ENCODE measurements at places on chromosomes 12 and 14.

DNA sequence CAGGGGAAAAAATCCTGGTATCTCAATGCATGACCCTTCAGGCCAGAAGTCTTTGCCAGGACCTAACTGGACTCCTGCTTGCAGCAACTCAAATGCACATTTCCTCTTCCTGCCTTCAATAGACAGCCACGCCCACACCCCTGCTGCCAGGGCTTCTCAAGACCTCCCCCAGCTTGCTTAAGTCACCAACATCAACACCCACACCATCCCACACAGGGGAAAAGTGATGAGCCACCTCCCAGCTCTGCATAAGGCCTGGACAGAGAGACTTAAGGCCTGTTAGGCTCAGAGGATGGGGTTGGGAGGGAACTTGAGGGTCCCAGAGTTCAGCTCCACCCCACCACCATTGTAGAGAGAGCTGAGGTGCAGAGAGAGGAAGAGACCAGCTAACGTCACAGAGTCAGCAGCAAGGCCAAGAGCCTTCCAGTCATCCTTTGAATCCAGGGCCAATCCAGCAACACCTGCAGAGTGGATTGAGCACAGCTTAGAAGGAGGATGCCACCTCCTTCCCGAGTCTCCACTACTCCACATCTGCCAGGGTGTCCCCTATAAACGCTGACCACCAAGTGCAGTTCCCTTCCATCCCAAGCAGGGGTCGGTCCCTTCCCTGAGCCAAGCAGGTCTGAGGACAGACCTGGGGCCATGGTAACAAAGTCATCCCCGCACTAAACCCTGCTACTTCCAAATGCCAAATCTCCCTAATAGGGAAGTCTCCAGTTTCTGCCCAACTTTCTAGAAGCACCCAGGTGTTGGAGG is 50.0 kb downstream of the KDM2B start:
- DNase-seq: no peak

DNA sequence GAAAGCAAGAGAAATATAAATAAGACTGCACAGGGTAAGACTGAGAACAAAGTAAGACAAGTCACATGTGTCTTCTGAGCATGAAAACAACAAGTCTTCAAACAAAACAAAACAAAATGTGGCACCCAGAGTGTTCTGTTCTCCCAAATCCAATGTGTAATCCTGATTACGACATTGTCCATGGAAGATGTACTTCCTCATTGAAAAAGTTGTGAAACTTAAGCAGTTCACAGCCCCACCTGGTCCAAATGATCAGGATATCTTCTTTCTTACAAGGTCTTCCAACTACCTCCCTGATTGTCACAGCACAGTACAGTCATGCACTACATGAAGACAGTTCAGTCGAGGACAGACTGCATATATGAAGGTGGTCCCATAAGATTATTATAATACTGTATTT is 23.3 kb upstream of the NEK9 start:
- DNase-seq: no peak

- DNase-seq: peak; percentile 99
These were observed at the start of gene MDM1 for GRCh38 chr12:68331869-68332727. MDM1 (minus strand) TSS chr12:68332362; CDS start chr12:68332245, 117 bp downstream.

GRCh38 chr12:47767216-47767724 is 5.8 kb upstream of the SLC48A1 start:
- peak; percentile 94 for DNase-seq

DNA sequence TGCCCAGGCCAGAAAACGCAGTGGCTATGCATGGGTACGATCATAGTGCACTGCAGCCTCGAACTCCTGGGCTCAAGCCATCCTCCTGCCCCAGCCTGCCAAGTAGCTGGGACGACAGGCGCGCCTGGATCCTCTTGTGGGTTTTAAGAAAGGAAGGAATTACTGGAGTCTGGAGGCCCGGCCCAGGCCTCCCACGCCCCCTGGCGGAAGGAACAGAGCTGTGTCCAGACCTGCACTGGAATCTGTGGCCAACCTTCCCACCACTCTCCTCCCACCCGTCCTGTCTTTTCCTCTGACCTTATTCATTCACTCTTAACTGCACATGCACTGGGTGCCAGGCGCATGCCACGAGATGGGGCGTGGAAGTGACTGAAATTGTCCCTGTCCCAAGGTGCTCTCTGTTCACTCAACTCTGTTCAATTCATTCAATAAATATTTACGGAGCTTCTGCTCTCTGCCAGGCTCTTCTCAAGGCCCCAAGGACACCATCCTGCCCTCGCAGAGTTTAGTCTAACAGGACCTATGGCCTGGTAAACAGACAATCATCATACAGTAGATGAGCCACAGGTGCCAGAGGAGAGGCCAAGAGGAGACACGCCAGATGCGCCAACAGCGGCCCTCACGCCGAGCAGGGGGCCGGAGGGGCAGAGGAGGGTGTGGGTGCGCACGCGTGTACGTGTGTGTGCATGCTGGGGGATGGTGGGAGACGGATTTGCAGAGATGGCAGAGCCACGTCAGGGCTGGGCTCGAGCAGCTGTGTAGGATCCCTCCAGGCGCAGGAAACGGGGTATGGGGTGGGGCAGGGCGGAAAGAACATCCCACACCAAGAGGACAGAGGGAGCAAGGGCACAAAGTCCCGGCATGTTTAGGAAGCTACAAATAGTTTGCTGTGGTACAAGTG is 13.7 kb upstream of the TMEM106C start:
- DNase-seq: peak; percentile 95

- no peak for DNase-seq
These were observed 113.5 kb upstream of the EGLN3 start for GRCh38 chr14:34064349-34064748.

DNA sequence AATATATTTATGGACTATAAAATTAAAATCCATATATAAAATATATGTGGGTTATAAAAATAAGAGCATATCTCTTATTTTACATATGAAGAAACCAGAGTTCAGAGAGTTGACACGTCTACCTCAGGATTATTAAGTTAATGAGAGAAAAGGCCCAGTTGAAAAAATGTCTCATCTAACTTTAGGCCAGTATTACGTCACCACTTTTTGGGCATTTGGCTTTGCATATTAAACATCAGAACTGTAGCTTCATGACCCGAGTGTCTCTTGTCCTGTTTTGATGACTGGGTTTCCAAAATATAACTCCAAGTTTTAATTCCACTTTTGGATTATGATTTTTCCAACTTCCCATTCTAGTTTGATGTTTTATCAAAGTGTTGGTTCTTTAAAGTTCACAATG is 1026.1 kb downstream of the SLC6A15 start:
- no peak for DNase-seq

GRCh38 chr14:23950411-23951135 is 3.0 kb upstream of the DHRS4 start:
- no peak for DNase-seq

DNA sequence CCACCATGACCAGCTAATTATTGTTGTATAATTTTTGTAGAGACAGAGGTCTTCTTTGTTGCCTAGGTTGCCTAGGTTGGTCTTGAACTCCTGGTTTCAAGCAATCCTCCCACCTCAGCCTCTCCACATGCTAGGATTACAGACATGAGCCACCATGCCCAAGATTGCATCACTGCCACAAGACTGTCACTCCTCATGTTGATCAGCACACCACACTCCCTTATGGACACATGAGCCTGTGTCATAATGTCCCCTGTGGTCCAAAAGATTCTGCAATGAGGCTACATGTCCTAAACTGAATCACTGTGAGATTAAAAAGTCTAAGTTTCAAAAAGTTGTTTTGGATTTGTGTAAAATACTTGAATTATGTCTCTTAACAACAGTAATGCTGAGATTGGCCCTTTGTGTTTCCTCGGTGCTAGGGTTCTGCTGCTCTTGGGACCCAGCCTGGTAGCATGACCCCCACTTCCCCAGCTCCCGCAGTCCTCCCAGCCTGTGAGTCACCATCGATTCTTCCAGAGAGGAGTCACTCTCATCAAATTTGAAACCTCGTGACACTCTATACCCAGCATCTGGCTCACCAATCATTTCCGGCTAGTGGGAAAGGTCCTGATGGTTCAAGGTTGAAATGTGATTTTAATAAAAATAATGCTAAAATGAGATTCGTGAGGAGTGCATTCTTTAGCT is 890.9 kb downstream of the VRK1 start:
- no peak for DNase-seq

- DNase-seq: no peak
These were observed 123.4 kb downstream of the TTC7B start for GRCh38 chr14:90692826-90693225.

DNA sequence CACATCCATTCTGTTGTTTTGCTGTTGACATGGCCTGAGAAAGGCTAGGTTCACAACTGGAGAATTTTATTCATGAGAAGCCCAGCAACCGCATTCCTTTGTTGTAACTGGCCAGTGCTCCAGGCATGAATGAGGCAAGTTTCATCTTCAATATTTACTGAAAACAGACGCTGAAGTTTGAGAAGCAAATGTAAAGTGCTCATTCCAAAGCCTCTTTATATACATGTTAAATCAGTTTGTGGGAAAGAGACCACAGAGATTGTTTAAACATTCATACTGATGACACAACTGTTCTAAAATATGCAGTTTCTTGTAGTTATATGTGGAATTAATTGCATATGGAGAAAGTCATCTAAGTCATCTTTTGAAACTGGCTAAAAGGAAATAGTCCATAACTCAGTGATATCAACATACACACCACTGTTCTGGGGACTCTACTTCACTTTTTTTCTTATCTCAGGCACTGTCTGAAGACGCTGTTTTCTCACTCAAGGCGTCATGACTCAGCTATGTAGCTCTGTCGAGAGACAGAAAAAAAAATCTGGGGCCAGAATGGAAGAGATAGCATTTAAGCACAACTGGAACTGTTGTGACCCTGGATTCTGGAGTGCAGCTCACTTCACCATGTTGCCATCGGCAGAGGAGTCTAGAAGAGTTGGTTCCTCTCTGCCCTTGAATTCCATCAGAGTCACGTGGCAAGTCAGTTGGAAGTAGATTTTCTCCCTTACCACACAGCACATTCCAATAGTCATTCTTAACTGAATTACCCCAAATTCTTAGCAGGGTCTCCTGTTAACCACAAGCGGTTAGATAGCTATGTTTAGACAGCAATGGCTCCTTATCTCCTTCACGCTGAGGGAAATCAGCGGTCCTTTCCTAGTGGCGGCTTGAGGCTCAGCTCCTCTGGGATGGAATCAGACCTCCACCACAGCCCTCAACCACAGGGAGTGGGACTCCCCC is 258.4 kb upstream of the HMGA2 start:
- DNase-seq: no peak

GRCh38 chr14:64541972-64542835 is 1.7 kb downstream of the HSPA2 start:
- peak; percentile 45 for DNase-seq

- DNase-seq: no peak
These were observed 126.1 kb upstream of the MAX start for GRCh38 chr14:65228436-65228835.

DNA sequence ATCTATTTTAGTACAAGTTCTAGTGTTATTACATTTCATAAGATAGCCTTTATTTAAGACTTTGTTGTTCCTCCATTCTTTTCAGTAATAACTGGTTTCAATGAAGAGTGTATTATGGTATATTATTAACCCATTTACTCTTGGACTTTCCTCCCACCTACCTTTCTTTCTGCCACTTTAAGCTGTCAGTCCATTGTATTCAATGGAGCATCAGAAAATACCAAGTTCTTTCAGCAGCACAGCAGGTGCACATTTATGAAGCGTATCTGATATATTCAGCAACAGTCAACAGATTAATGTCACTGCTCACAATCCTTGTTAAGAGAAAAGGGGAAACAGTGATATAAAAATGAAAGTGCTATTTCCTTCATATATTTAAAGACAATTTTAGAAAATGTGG is 660.9 kb downstream of the C12orf50 start:
- DNase-seq: peak; percentile 70

GRCh38 chr12:122738571-122738970 is 7.9 kb upstream of the HCAR1 start:
- no peak for DNase-seq

DNA sequence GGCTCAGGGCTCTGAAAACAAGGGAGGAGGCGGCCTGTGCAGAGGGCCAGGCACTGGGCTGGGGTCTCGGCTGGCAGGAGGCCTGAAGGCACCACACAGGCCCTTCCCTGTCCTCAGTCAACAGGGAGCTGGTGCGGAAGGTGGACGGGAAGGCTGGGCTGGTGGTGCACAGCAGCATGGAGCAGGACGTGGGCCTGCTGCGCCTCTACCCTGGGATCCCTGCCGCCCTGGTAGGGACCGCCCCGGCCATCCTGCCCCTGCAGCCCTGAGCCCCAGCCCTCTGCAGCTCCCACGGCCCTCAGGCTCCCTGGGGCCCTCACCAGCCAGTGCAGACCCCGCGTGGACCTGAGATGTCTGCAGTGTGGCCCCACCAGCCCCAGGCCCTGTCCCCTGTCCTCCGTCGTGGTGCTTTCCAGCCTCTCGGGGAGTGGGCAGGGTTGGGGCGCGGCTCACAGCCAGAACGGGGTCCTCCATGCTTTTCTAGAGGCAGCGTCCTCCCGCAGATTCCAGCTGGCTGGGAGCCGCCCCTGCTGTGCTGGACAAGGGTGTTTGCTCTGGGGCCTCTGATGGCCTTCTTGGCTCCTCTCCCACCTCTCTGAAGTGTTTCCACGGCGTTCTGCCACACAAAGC is 18.1 kb downstream of the ASPG start:
- no peak for DNase-seq

DNA sequence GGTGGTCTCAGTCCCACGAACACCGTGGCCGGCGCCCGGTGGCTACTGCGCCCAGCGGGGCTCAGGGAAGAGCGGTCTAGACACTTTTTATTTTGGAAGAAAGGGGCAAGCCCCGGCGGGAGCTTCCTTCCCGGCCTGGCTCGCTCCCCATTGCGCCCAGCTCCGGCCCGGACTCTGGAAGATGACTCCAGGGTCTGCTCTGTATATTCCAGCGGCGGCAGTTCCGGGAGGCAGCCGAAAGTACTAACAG is 225.1 kb upstream of the CRY1 start:
- DNase-seq: no peak

DNA sequence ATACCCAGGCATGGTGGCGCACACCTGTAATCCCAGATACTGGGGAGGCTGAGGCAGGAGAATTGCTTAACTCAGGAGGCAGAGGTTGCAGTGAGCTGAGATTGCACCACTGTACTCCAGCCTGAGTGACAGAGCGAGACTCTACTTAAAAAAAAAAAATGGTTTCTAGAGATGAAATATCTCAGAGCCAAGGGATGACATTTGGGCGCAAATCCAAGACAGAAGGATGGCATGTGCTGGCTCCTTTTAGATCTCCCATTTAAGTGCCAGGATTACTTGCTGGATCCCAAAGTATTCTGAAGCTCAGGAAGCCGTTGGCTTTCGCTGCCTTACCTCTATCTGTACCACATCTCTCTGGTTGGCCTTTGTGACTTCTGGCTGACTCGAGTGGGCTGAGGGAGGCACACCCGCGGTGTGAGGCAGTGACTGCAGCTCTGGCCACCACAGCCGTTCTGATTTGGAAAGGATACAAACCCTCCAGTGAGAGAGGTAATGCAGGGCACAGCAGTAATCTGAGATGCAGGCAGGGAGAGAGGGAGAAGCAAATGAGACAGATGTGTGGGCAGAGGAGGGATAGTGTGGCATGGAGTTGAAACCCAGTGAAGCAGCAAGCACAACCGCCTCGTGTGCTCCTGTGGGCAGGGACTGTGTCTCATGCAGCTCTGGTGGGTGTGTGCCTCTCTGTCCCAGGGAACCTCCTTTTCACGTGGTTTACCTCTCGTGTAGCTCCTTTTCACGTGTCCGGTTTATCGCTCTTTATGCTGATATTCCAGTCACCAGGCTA is 4.9 kb downstream of the B4GALNT3 start:
- DNase-seq: no peak

Measured in DMS53 (cell line).